ENCODE measurements at places on chromosomes 5 and 9.

GRCh38 chr9:9016597-9016996 is 1217.0 kb upstream of the DMAC1 start:
- no peak overlapping the region for H3K4me3 ChIP-seq
- H3K4me1 ChIP-seq: no peaks in the 10 kb centered on the region
- DNase-seq: no peak
- no peak overlapping the region for H3K27ac ChIP-seq
- no peaks in the 10 kb centered on the region for H3K36me3 ChIP-seq
- no peaks in the 10 kb centered on the region for H3K27me3 ChIP-seq

DNA sequence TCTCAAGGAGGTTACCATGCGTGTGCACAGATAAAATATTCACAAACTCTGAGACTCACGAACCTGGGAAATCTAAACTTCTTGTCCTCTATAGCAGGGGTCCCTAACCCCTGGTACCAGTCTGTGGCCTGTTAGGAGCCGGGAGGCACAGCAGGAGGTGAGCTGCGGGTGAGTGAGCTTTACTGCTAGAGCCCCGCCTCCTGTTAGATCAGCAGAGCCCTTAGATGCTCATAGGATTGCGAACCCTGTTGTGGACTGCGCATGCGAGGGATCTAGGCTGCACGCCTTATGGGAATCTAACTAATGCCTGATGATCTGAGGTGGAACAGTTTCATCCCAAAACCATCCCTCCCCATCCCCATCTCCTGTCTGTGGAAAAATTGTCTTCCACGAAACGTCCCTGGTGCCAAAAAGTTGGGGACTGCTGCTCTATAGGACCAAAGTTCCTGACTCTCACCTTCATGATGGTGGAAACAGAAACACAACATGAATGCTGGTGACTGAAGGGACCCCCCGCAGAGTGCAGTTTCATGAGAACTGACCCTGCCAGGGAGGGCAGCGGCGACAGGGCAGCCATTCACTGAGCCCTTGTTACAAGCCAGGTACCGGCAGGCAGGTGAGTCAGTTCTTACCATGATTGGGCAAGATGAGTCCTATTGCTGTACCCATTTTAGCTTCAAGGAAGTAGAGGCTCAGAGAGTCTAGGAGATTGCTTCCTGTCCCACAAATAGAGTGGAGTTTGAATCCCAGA is 181.9 kb downstream of the RGS3 start:
- DNase-seq: no peak
- no peaks in the 10 kb centered on the region for H3K27me3 ChIP-seq
- H3K27ac ChIP-seq: no peak overlapping the region

DNA sequence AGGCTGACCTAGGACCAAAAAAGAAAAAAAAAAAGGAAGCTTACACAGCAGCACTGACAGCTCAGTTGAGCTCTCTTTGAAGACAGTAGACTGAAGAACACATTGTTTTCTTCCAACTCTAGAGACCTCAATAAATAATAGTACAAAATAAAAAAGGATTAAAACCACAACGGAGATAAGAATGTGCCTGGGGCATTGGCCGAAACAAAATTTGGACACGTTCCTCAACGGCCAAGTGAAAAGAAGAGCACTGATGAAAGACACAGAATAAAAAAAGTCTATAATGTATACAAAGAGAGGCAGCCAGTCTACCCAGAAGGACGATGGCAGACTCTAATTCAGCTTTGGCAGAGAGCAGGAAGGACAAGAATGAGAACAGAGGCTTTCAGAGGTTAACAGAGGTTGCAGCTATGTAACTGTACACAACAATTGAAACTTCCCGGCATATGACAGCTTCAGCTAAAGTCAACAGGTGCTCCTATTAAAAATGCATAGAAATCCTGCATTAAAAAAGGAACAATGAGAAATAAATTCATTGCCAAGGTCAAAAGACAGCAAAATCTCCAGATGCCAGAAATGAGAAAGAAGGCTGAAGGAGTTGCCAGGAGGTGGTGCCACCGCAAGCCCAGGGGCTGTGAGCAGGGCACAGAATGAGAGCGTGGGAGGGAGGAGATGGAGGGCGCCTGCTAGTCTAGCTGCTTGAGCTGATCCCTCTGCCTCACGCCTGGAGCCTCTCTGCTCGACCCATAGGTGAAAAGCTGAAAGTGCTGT is 113.9 kb downstream of the DCP2 start:
- H3K4me3 ChIP-seq: no peak overlapping the region
- no peaks in the 10 kb centered on the region for H3K27me3 ChIP-seq
- peaks cover 7% of the 10 kb centered on the region for H3K36me3 ChIP-seq
- H3K4me1 ChIP-seq: peaks cover 7% of the 10 kb centered on the region

GRCh38 chr9:91489361-91489899 is 65.8 kb upstream of the NFIL3 start:
- no peak overlapping the region for H3K4me3 ChIP-seq
- no peak overlapping the region for H3K27ac ChIP-seq
- H3K36me3 ChIP-seq: no peaks in the 10 kb centered on the region
- no peaks in the 10 kb centered on the region for H3K27me3 ChIP-seq
- no peak for DNase-seq
- no peaks in the 10 kb centered on the region for H3K4me1 ChIP-seq

- H3K4me1 ChIP-seq: peaks cover 8% of the 10 kb centered on the region
- H3K36me3 ChIP-seq: no peaks in the 10 kb centered on the region
- DNase-seq: peak; percentile 97
- H3K27ac ChIP-seq: peak within 1 kb of the TSS; percentile 72
- H3K4me3 ChIP-seq: peak within 1 kb of the TSS; percentile 56
- H3K27me3 ChIP-seq: no peaks in the 10 kb centered on the region
Observed at GRCh38 chr5:139403787-139404483, at the start of gene SPATA24. TSS of gene SPATA24 (minus strand) at chr5:139404089. CDS start at chr5:139404060, 29 bp downstream.

DNA sequence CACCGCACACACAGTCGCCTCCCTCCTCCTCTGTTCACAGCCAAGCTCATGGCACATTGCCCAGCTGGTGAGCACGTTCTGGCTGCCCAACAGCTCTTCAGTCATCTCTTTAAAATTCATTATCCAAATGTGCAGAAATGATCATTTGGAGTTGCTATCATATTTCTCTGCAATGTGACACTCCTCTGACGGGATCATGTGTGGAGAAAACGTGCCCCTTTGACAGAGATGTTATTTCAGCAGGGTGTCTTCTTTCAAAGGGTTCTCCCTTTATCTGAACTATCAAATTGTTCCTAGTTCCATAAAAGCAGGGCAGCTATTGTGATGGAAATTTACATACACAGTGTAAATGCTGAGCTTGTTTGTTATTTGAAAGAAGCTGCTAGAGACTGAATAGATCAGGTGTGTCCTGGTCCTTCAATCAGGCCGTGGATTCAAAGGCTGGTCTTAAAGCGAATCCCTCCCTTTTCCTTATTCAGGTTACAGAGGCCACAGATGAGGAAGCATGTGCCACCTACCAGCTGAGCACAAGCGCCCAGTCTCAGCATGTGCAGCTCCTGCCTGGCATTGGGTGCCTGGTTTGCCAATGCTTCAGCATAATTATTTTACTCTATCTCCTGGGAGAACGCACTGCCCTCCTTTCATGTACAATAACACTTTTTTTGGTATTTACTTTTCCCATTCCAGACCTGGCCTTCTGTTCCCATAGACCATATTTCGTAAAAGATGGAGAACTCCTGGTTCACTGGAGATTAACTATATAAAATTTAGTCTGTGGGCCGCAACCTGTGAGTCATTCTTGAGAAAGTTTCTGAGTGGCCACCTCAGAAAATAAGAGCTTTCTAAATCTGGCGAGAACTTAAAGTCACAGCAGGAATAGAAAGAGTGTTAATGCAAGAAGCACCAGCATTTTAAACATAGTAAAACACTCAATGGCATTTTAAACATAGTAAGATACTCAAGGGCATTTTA is 433.7 kb downstream of the ENC1 start:
- no peaks in the 10 kb centered on the region for H3K36me3 ChIP-seq
- H3K4me3 ChIP-seq: no peak overlapping the region
- H3K27ac ChIP-seq: no peak overlapping the region
- DNase-seq: no peak

- H3K4me1 ChIP-seq: no peaks in the 10 kb centered on the region
- no peak overlapping the region for H3K4me3 ChIP-seq
- no peaks in the 10 kb centered on the region for H3K36me3 ChIP-seq
Observed at GRCh38 chr5:67672636-67673035, 476.0 kb upstream of the CD180 start.

DNA sequence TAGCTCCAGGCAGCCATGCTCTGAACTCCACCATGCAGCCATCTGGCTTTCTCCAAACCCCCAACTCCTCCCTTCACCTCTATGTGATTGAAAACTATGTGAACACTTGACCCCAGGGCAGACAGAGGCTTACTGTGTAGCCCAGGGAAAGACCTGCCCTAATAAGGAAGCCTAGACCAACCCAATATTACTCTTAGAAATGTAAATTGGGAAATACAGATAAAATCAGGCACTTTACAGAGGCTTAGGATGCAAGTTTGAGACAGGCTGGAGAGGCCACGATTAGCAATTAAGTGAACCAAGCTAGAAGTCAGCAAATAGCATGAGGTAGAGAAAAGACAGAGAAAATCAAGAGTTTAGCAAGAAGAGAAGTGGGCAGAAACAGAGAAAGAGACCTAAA is 141.7 kb upstream of the ABCA1 start:
- no peak for DNase-seq
- no peak overlapping the region for H3K27ac ChIP-seq
- no peaks in the 10 kb centered on the region for H3K36me3 ChIP-seq
- H3K27me3 ChIP-seq: no peaks in the 10 kb centered on the region

DNA sequence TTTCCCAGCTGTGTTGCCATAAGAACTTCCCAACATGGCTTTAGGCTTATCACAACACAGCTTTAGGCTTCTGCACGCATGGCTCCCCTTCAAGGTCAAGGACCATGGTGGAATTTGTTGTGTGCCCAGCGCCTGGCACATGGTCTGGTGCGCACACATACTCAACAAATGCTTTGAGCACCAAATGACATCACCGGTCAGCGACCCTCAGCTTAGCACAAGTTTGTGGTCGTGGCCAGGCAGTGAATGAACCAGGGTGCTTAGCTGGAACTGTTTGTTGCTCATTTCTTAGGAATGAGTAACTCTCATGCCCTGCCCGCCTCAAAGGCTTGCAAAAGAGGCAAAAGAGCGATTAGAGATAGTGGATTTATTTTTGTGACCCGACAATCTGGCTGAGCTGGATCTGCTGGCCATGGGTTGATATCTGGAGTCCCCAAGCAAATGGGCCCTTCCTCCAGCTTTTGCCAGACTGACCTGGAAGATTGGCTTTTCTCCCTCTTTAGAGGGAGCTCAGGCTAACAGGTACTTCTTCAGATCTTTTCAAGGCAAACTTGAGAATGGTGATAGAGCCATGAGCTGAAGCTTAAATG is 58.9 kb downstream of the DAP start:
- H3K27me3 ChIP-seq: no peaks in the 10 kb centered on the region
- H3K4me3 ChIP-seq: no peak overlapping the region
- no peak overlapping the region for H3K27ac ChIP-seq
- DNase-seq: no peak
- H3K4me1 ChIP-seq: no peaks in the 10 kb centered on the region
